Renal cortical epithelial cell (primary cell): ENCODE measurements at places on chromosomes 13 and 19. TPM values are rescaled to one million over a fixed set of nuclear protein-coding genes. Genes with fewer than 3 reads are reported as not detected.

GRIK5 gene
- total RNA-seq, result 1.2 and 27.0 TPM in 2 replicates

CCDC8 gene
- 14.1 and 30.7 TPM in 2 replicates for total RNA-seq

RNF17 gene
- total RNA-seq, result not detected in 2 replicates

RNF225 gene
- not detected in 2 replicates for total RNA-seq

NLRP5 gene
- total RNA-seq, result not detected in 2 replicates

FAM216B gene
- total RNA-seq, result not detected in 2 replicates

ARHGAP35 gene
- 19.6 and 104 TPM in 2 replicates for total RNA-seq
